Camera-type eye (tissue), 1 donor: ENCODE measurements at places on chromosomes 5 and 9. TPM values are rescaled to one million over a fixed set of nuclear protein-coding genes. Genes with fewer than 3 reads are reported as not detected.

Gene C9orf50
- total RNA-seq = 0.71 TPM

Gene FANCG
- total RNA-seq = 29.5 TPM

Gene BHMT2
- 7.5 TPM for total RNA-seq

Gene CTNND2
- 37.3 TPM for total RNA-seq

Gene OTULINL
- 12.1 TPM for total RNA-seq

Gene CCIN
- 0.60 TPM for total RNA-seq

Gene LRRTM2
- 124 TPM for total RNA-seq

Gene TRMT10B
- 8.7 TPM for total RNA-seq

Gene CCNH
- total RNA-seq = 173 TPM
